Heart left ventricle (tissue), 16 donors: ENCODE measurements at places on chromosomes 4 and X. TPM values are rescaled to one million over a fixed set of nuclear protein-coding genes. Genes with fewer than 3 reads are reported as not detected.

DNA sequence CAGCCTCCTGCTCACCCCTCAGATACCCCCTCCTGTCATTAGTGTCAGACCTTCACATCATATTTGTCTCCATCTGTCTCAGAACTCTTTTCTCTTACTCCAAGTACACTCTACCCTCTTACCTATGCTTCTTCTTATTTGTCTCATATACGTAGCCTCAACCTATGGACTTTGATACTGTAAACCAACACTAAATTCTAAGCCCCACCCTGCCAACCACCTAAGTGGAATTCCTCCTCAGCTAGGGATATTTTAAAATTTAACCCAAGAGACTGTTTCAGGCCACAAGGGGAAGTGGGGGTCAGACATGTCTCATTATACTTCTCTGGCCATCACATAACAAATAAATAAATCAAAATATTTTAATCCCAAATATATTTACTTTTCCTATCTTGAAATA lies 778.1 kb upstream of the GRID2 start:
- no peak overlapping the region for H3K27ac ChIP-seq
- H3K36me3 ChIP-seq = no peaks in the 10 kb centered on the region

NDP gene
- not detected for total RNA-seq

PITX2 gene
- total RNA-seq = 0.36 TPM

GRCh38 chr4:175070444-175070843 lies 152.3 kb downstream of the ADAM29 start:
- H3K36me3 ChIP-seq = no peaks in the 10 kb centered on the region
- DNase-seq = no peak
- no peak overlapping the region for H3K27ac ChIP-seq

GRCh38 chr4:56375458-56375857 lies 11.8 kb downstream of the AASDH start:
- H3K27ac ChIP-seq = no peak overlapping the region
- peaks cover 9% of the 10 kb centered on the region for H3K36me3 ChIP-seq
- H3K4me3 ChIP-seq = no peak overlapping the region
- H3K27me3 ChIP-seq = no peaks in the 10 kb centered on the region

GRCh38 chr4:89447543-89447942 lies 139.9 kb upstream of the GPRIN3 start:
- no peaks in the 10 kb centered on the region for H3K27me3 ChIP-seq
- no peak for DNase-seq
- no peaks in the 10 kb centered on the region for H3K4me1 ChIP-seq
- no peak overlapping the region for H3K27ac ChIP-seq
- no peaks in the 10 kb centered on the region for H3K36me3 ChIP-seq
- H3K4me3 ChIP-seq = no peak overlapping the region

GRCh38 chr4:26056406-26056805 lies 142.4 kb downstream of the SMIM20 start:
- H3K36me3 ChIP-seq = no peaks in the 10 kb centered on the region
- H3K4me3 ChIP-seq = no peak overlapping the region

DNA sequence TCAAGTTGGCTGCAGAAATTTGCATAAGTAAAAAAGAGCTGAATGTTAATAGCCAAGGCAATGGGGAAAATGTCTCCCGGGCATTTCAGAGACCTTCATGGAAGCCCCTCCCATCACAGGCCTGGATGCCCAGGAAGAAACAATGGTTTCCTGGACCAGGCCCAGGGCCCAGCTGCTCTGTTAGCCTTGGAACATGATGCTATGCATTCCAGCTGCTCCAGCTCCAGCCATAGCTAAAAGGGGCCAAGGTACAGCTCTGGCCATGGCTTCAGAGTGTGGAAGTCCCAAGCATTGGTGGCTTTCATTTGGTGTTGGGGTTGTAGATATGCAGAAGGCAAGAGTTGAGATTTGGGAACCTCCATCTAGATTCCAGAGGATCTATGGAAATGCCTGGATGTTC lies 508.3 kb downstream of the SPRY1 start:
- no peak for DNase-seq
- no peaks in the 10 kb centered on the region for H3K27me3 ChIP-seq
- no peaks in the 10 kb centered on the region for H3K4me1 ChIP-seq
- no peak overlapping the region for H3K27ac ChIP-seq

ERCC6L gene
- 0.09 TPM for total RNA-seq

APLN gene
- total RNA-seq = 12.7 TPM

GRCh38 chrX:24285082-24285481 lies 28.8 kb downstream of the SUPT20HL2 start:
- no peaks in the 10 kb centered on the region for H3K27me3 ChIP-seq
- H3K36me3 ChIP-seq = no peaks in the 10 kb centered on the region
- DNase-seq = no peak
- H3K27ac ChIP-seq = no peak overlapping the region

GRCh38 chr4:86896596-86896995 lies 4.4 kb upstream of the C4orf36 start:
- H3K36me3 ChIP-seq = no peaks in the 10 kb centered on the region
- DNase-seq = no peak
- H3K27ac ChIP-seq = no peak overlapping the region
- no peaks in the 10 kb centered on the region for H3K27me3 ChIP-seq

FGFRL1 gene
- total RNA-seq = 36.6 TPM

PNMA6A gene
- total RNA-seq = 1.7 TPM

ADH5 gene
- total RNA-seq = 224 TPM

DNA sequence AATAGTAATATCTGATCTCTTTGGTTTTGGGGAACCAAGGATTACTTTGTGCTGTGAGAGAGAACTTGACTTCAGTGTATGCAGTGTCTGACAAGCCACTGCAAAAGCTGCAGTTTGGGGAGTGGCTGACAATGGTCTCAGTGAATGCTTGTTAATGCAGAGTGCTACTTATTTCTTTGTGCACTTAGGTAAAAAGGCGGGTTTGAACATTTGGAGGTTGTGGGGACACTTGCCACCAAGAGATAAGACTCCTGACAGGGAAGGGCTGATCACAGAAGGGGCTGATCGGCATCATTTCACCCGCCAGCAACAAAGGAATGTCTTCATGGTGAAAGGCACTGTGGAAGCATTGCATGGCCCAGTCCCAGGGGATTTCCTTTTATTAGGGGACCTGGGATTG lies 28.6 kb upstream of the USP46 start:
- no peak for DNase-seq
- H3K4me1 ChIP-seq = peaks cover 8% of the 10 kb centered on the region
- no peaks in the 10 kb centered on the region for H3K36me3 ChIP-seq
- no peak overlapping the region for H3K27ac ChIP-seq

CC2D2A gene
- 9.9 TPM for total RNA-seq

DNA sequence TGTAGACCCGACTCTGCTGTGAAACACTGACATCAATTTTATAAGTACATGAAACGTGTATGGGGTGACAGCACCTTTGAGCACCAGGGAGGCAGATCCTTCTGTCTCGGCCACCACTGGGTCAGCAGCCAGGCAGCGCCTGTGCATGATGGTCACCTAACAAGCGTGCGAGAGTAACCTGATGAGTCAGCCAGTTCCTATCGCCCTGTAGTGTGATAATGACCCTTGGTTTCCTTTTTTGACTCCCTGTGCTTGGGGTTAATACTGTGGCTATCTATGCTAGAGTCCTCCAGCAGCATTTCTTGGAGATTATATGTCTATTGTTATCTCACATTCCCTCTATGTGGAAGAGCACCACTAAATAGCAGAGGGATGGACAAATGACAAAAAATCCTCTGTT lies 101.6 kb downstream of the NPNT start:
- no peak overlapping the region for H3K4me3 ChIP-seq
- H3K27ac ChIP-seq = no peak overlapping the region
- H3K27me3 ChIP-seq = no peaks in the 10 kb centered on the region
- no peaks in the 10 kb centered on the region for H3K36me3 ChIP-seq
- H3K4me1 ChIP-seq = no peaks in the 10 kb centered on the region

GALNT7 gene
- 6.9 TPM for total RNA-seq

CCDC160 gene
- not detected for total RNA-seq

GRCh38 chrX:40092808-40093435 lies 4.8 kb downstream of the BCOR start:
- no peak overlapping the region for H3K27ac ChIP-seq
- no peak overlapping the region for H3K4me3 ChIP-seq
- peaks cover 31% of the 10 kb centered on the region for H3K4me1 ChIP-seq
- H3K27me3 ChIP-seq = peaks cover 87% of the 10 kb centered on the region

- H3K27me3 ChIP-seq = no peaks in the 10 kb centered on the region
- DNase-seq = no peak
- H3K36me3 ChIP-seq = no peaks in the 10 kb centered on the region
- H3K4me1 ChIP-seq = no peaks in the 10 kb centered on the region
- H3K4me3 ChIP-seq = no peak overlapping the region
- H3K27ac ChIP-seq = no peak overlapping the region
Measured at GRCh38 chrX:120350450-120351138, 11.3 kb upstream of the ATP1B4 start.

- DNase-seq = no peak
- H3K27me3 ChIP-seq = no peaks in the 10 kb centered on the region
- no peaks in the 10 kb centered on the region for H3K4me1 ChIP-seq
- H3K36me3 ChIP-seq = no peaks in the 10 kb centered on the region
- no peak overlapping the region for H3K4me3 ChIP-seq
Measured at GRCh38 chr4:165738571-165738970, 134.5 kb upstream of the TLL1 start.

DNA sequence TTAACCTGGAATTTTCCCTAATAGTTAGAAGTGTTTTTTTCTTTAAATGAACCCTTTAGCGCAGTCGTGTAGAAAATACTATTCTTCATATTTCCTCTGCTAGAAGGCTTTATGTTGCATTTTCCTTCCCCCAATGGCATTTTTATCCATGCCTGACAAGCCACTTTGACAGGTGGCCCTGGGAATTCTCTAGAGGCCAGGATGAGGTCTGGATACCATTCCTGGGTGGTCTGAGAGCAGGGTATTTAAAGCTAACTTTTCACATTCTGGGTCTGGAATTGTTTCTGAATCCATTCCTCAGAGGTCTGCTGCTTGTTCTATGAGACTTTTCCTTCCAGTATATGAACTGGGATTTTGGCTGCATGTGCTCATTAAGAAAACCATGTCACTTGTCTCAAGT lies 31.2 kb upstream of the PDGFRA start:
- no peak overlapping the region for H3K4me3 ChIP-seq
- peak overlapping the region; percentile 34 for H3K27ac ChIP-seq
- no peaks in the 10 kb centered on the region for H3K36me3 ChIP-seq

LUZP4 gene
- not detected for total RNA-seq

EREG gene
- total RNA-seq = 1.7 TPM

DNA sequence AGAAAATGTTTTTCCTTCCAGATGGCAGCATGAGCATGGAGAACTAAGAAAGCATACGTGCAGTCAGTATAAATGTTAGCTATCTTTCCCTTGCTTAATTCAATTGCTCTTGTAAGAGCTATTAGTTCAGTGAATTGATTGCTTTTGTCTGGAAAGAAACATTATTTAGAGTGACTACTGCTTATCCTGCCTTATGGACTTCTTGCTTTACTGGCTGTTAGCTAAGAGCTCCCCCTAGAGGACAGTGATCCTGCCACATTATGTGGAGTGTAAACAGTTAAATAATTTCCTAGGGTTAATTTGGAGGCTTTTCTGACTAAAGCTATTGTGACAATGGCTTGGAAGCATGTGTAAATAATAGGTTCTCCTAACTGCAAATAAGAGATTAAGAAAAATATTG lies 1402.4 kb downstream of the FAM133A start:
- no peak overlapping the region for H3K27ac ChIP-seq
- no peak for DNase-seq
- no peaks in the 10 kb centered on the region for H3K4me1 ChIP-seq

DNA sequence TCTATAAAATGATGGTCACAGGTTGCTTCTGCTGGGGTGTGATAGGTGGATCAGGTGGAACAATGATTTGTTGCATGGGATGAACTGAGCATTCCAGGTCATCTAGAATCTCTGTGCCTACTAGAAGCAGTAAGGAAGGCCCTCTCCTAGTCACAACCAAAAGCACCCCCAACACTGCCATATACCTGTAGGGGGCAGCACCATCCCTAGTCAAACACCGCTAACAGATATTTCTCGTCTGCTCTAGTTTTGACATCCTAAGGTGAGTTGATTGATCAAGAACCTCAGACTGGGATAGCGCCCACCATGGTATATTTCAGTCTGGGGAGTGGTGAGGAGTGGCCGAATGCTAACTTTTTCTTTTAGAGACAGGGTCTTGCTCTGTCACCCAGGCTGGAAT lies 160.2 kb downstream of the NHS start:
- H3K4me3 ChIP-seq = no peak overlapping the region
- H3K27me3 ChIP-seq = no peaks in the 10 kb centered on the region
- H3K36me3 ChIP-seq = no peaks in the 10 kb centered on the region
- no peak for DNase-seq
- no peaks in the 10 kb centered on the region for H3K4me1 ChIP-seq
- no peak overlapping the region for H3K27ac ChIP-seq

DNA sequence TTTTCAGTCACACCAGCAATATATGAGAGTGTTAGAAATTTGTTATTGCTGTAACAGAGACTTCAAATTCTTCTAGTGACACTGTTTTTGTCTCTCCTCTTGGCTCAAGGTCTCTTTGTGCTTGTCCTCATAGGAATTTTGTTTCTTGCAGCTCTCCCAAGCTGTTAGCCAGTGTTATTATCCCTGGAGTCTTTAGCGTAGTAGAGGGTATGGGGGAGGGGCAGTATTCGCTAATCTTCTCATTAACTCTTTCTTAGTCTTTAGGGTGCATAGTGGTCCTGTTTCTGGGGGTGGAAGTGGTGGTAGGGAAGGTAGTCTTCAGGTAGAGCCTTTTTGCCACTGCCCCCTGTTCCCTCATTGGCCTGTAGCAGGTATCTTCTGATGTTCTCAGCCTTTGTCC lies 79.4 kb downstream of the JADE3 start:
- no peak for DNase-seq
- no peak overlapping the region for H3K4me3 ChIP-seq

BEX3 gene
- 110 TPM for total RNA-seq

DNA sequence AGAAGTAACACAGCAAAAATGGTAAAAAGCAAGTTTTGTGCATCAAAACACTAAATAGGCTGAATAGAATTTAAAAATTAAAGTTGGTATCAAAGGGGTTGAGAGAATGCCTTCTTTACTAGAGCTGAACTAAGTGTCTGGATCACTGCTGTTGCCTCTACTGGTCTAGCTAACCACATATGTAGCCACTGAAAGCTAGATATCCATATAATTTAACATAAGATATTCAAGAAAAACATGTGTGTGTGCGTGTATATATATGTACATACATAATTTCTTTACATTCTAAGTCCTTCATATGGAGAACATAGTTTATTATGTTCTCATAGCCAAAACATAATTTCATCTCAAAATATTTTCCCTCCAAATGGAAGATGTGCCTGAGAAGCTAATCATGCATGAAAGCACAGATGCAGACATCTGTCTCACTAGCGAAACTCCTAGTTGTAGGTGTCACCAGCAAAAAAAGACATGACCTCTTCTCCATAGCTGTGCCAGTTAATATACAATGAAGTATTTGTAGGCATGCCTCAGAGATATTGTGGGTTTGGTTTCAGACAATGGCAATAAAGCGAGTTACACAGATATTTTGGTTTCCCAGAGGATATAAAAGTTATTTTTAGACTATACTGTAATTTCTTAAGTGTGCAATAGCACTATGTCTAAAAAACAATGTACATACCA lies 47.3 kb downstream of the PDE5A start:
- DNase-seq = no peak
- no peaks in the 10 kb centered on the region for H3K4me1 ChIP-seq
- no peak overlapping the region for H3K4me3 ChIP-seq
- no peak overlapping the region for H3K27ac ChIP-seq
- no peaks in the 10 kb centered on the region for H3K27me3 ChIP-seq

MAGEC2 gene
- total RNA-seq = not detected

- no peaks in the 10 kb centered on the region for H3K36me3 ChIP-seq
- H3K4me1 ChIP-seq = no peaks in the 10 kb centered on the region
Measured at GRCh38 chrX:149004936-149005335, 500.2 kb downstream of the IDS start.

GRCh38 chr4:73193659-73194058 lies 64.9 kb downstream of the ANKRD17 start:
- H3K4me1 ChIP-seq = no peaks in the 10 kb centered on the region
- H3K36me3 ChIP-seq = no peaks in the 10 kb centered on the region
- no peak overlapping the region for H3K4me3 ChIP-seq
- no peaks in the 10 kb centered on the region for H3K27me3 ChIP-seq
- DNase-seq = no peak
- no peak overlapping the region for H3K27ac ChIP-seq
